ENCODE measurements at places on chromosomes 1 and 21.
A peak's percentile ranks its signal among the peaks of the same experiment; 100 is the strongest.

DNA sequence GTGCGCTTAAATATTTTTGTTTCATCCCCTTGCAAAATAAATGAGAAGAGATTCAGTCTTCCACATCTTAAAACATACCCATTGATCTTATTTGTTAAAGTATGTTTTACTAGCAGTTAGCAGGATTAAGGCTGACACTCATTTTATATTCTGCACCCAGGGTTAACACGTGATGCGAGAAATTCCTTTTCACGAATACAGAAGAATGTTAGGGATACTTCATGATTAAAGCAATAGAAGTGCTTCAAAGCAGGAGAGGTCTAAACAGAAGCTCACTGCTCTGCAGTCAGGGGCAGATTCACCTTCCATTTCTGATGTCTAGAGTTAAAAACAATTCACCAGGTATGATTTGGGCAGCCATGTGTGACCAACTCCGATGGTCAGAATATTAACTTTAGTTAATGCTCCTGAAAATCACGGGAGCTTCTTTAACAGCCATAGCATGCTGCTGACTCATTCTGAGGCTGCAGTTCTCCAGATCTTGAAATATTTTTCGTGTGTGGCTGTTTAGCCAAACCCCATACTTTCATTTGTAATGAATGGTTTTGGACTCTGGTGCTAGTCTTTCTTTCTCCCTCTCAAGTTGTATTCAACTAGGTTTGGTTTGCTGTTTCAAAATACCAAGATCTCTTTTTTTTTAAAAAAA, 19.7 kb downstream of the BCAR3 start:
- no peak for DNase-seq

GRCh38 chr1:204495777-204496176, 1.2 kb upstream of the PIK3C2B start:
- no peak for DNase-seq

- no peak for DNase-seq
These were observed 54.9 kb downstream of the ACBD3 start for GRCh38 chr1:226131639-226132038.

- DNase-seq: no peak
These were observed 410.1 kb downstream of the OMA1 start for GRCh38 chr1:58136387-58136786.

DNA sequence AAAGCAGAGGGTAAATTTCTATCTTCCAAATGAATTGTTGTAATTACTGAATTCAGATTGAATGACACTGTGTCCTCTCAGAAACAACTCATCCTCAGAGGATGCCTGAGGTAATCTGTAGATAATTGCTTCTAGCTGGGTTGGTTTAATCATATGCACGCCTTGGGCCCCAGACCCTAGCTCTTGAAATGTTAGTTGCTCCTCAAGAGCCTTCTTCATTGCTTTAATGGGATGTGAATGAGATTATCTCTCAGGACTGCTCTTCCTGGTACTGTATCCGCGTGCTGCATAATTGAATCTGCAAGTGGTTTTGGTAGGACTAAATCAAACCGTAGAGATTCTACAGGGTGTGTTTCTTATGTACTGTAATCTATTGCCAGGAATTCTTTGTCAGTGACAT, 569.3 kb upstream of the NEGR1 start:
- no peak for DNase-seq

DNA sequence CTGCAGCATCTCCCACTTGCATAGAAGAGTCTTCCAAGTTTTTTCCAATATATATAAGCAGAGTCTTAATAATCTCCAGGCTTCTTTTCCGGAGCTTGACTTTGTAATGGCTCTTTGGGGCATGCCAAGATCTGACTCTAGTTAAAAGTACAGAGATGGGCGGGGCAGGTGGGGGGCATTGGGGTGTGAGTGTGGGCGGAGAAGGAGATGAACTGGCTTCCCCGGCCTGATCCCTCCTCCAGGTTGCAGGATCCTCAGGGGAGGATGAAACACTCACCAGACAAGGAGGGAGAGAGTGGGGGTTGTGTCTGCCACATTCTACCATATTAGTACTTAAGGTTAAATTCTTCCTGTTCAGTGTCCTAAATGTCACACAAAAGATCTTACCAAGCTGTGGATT, 23.0 kb downstream of the S100A10 start:
- DNase-seq: peak; percentile 57

GRCh38 chr1:33137800-33138199, 44.0 kb downstream of the TRIM62 start:
- no peak for DNase-seq

DNA sequence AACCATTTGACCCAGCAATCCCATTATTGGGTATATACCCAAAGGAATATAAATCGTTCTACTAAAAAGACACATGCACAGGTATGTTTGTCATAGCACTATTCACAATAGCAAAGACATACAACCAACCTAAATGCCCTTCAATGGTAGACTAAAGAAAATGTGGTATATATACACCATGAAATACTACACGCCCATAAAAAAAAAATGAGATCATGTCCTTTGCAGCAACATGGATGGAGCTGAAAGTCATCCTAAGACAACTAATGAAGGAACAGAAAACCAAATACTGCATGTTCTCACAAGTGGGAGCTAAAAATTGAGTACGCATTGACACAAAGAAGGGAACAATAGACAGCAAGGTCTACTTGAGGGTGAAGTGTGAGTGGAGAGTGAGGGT, 72.0 kb downstream of the EIF4G3 start:
- DNase-seq: no peak

DNA sequence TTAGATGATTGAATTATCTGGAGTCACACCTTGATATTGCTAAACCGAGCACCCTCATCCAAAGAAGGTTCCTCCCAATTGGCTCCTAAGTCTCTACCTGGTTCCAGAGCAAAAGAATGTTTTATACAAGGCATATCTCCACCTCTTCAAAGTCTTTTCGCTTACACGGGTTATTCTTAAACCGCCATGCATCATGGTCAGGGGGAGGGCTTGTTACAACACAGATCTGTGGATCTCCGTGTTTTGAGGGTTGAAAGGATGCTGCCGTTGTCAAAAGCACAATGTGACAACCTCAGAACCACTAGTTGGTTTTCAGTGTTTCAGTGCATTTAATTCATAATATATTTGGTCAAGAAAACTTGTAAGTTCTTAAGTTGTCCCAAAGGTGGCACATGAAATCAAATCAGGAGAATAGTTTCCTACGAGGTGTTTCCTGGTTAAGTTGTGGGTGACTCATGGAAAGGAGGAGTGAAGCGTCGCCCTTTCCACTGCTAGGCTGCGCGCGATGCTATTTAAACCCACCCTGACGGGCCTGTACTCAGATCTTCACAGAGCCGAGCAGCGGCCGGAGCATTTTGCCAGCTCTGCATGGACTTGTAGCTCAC, 1531.6 kb upstream of the TPTE start:
- no peak for DNase-seq

- DNase-seq: no peak
These were observed 82.6 kb upstream of the CNIH3 start for GRCh38 chr1:224533517-224533916.

- no peak for DNase-seq
These were observed 153.1 kb upstream of the JUN start for GRCh38 chr1:58936973-58937372.

DNA sequence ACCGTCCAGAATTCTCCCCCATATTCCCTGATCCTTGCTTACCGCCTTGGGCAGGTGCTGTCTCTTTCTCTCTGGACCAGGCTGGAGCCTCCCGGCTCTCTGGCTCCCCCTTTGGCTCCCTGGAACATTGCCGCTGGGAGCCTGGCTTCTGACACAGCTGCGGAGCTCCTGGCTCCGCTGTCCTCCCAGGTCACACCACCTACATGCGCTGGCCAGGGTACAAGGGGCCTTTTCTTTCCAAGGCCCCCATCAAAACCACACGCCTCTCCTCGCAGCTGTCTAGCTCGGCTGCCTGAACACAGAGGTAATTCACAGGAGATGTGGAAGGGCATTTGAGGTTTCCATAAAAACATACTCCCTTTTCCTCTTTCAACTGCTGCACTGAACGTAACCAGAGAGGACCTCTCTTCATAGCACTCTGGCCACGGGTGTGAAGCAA, 7.5 kb upstream of the ZNF648 start:
- peak; percentile 54 for DNase-seq

DNA sequence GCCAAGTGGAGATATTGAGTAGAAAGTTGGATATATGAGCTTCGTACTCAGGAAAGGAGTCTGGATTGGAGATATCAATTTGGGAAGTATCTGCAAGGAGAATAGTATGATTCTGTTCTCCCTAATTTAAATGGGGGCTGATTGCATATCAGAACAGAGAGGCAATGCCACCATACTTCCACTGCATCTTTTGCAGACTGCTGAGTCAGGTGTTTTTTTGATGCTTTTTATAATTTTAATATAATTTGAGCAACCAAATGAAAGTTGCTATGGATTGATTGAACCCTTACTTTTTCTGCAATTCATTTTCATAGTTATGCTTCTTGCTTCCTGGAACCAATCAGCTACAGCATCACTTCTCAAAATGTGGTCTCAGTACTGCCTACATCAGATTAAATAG, 590.3 kb downstream of the USP25 start:
- no peak for DNase-seq

GRCh38 chr1:7460807-7461206, 310.3 kb upstream of the VAMP3 start:
- DNase-seq: no peak
